ENCODE measurements at places on chromosomes 6 and 20. TPM values are rescaled to one million over a fixed set of nuclear protein-coding genes. Genes with fewer than 3 reads are reported as not detected.

- DNase-seq: no peak
Observed at GRCh38 chr20:43433250-43433854, 24.3 kb upstream of the SRSF6 start.

GRCh38 chr6:52554684-52555280 lies 22.1 kb downstream of the TRAM2 start:
- no peak for DNase-seq

GRCh38 chr20:3405139-3405538 lies 2.3 kb downstream of the DNAAF9 start:
- no peak for DNase-seq

GRCh38 chr6:148775161-148775560 lies 28.3 kb downstream of the UST start:
- no peak for DNase-seq

Gene HDGFL1
- total RNA-seq: not detected

Gene CALHM6
- 2.2 TPM for total RNA-seq

Gene CTCFL
- total RNA-seq: not detected
